ENCODE measurements at places on chromosomes 1 and 21.

- DNase-seq, result no peak
Observed at GRCh38 chr1:17615157-17615556, 75.7 kb downstream of the ARHGEF10L start.

DNA sequence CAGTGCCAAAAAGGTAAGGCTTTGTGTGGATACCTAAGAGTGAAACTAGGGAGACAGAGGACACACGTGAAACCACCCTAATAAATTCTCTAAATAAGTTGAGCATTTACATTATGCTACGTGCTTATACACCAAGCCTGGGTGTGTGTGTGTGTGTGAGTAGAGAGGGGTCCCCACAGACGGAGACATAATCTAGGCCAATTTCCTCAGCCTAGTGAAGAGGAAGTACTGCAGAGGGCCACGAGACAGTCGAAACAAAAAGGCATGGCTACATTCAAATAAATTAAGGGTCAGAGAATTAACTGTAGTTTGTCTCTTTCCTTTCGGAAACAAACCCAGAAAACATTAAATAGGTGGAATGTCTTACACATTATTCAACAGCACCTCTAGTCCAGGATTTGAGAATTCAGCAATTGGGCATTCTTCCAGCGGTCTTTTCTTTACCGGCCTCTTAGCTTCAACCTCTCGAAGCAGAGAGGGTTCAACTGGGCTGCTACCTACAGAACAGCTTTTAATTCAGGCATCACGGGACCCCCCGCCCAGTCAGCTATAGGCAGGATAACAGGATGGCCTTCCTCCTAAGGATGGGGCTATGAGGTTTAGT lies 75.0 kb downstream of the DESI2 start:
- no peak for DNase-seq

- no peak for DNase-seq
Observed at GRCh38 chr1:238916828-238917227, 469.5 kb upstream of the CHRM3 start.

GRCh38 chr1:67137307-67137753 lies 2.6 kb upstream of the C1orf141 start:
- DNase-seq, result no peak

DNA sequence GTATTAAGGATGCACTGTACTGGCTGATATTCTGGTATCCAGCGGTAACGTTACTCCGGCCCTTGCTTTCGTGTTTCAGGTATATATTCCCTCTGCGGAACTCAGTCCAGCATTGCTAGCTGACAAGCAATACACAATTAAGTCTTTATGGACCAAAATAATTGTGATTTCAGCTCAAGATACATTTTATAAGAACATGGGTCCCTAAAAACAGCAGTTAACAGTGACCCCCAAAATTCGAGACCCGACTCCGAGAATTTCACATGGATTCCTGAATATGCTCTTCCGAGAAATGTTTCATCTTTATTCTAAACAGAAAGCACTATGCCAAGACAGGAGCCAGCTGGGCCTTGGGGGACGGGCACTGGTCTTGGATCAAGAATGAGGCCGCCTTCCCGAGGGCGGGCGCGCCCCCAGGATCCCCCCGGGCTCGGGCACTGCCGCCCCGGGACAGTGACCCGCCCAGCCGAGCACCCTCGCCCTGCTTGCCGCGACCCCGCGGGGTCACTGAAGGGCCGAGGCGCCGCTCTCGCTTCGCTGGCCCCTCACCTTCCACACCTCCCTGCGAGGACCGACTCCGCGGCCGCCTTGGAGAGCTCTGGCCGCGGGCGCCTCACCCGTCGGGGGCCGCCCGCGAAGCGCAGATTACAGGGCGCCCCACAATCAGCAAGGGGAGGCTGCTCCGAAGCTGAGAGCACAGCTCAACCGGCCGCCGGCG lies 610 bp downstream of the SCYL3 start:
- no peak for DNase-seq

GRCh38 chr1:64505944-64506655 lies 36.2 kb downstream of the CACHD1 start:
- peak; percentile 52 for DNase-seq

GRCh38 chr1:109629372-109630030 lies 9.9 kb downstream of the AMPD2 start:
- no peak for DNase-seq

GRCh38 chr1:156912861-156913808 lies 7.3 kb upstream of the LRRC71 start:
- no peak for DNase-seq

- DNase-seq, result no peak
Observed at GRCh38 chr1:228268881-228269265, 61.0 kb downstream of the OBSCN start.

DNA sequence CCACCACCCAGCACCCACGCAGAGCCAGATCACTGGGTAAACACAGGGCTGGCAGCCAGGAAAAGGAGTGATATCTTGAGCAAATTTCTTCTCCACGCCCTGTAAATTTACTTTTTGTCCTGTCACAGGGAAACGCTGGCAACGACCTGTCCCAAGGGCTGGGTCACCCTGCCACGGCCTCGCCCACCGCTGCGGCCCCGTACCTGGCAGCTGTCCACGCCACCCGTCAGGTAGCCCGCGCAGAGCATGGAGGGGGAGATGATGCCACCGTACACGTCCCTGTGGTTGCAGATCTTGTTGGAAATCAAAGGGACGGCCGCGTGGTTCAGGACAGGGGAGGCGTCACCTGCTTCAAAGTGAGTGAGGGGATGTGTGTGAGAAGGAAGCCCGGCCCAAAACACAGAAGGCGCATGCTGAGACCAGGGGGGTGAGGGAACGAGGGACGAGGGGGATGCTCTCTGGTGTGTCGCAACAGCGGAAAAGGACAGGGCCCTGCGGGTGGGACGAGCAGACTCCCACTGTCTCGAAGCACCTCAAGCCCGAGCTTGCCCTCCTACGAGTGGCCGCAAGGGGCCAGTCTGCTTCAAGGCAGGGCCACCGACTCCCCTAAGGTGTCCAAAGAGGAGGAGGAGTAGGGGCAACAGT lies 10.1 kb upstream of the TFF1 start:
- DNase-seq, result no peak

All from activated T-cell treated with anti-CD3 and anti-CD28 coated beads, Interleukin-2, amount 50 U/mL, for 24 hours (primary cell).